ENCODE measurements at places on chromosomes 7 and 10.

DNA sequence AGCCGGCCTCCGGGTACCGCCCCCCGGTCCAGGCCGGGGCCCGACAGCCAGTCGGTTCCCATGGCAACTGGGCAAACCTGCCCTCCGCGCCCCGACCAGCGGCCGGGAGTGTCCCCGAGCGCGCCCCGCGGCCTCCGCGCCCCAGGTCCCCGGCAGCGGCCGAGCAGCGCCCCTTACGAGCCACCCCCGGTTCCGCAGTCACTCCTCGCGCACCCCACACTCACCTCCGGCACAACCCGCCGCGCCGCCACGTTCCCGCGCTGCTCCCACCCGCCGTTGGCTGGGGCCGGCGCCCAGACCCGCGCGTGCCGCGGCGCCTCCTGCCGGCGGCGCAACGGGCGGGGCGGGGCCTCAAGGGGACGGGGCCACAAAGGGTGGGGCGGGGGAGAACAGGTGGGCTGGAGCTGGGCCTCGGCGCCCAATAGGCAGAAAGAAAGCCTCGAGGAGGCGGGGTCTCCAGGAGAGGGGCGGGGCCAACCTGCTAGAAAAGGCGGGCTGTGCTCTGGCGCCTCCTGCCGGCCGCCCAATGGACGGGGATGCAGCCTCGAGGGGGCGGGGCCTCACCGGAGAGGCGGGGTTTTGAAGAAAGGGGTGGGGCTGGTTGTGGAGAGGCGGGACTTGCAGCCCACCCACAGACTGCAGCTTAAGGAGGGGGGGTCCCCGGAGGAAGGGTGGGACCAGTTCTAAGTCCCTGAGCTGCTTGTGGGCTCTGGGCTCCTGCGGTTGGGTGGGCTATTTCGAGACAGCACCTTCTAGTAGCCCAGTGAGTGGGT, at the start of gene RADIL:
Gene RADIL (minus strand): TSS at position 345 of the 773 bp plus-strand sequence. CDS start 5,577 bp downstream, outside the sequence.
- DNase-seq, result no peak

- no peak for DNase-seq
These were observed 89.1 kb downstream of the CUX1 start for GRCh38 chr7:101906291-101907240.

- no peak for DNase-seq
These were observed 1.0 kb upstream of the ENO4 start for GRCh38 chr10:116848032-116848943.

DNA sequence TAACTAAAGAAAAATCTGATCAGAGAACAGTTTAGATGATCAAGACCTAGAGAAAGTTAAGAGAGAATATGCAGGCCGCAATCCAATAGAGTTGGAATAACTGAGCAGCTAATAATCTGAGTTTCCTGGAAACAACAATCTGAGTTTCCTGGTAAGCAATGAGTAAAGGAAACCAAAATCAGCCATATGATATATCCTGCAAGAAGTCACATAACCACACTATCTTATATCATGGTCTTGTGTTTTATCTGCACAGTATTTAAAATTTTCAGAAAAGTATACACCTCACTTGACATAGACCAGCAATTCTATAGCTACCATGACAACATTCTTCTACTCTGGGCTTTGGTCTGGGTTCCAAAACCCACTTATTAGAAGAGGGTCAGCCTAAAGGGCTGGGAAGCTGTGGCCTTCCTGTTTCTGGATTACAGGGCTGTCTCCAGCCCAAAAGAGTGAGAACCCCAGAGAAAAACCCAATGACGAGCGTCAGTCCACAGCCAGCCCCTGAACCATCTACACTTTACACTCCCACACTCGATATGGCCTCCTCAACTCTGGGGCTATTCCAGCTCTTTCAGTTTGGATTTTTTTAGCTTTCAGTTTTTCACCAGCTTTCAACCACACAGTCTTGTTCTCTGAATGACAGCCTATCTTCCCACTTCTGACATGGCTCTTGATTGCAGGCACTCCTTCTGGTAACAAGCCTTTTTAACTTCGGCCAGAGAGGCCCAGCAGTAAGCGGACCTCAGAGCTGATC, 110.4 kb downstream of the GLI3 start:
- no peak for DNase-seq

DNA sequence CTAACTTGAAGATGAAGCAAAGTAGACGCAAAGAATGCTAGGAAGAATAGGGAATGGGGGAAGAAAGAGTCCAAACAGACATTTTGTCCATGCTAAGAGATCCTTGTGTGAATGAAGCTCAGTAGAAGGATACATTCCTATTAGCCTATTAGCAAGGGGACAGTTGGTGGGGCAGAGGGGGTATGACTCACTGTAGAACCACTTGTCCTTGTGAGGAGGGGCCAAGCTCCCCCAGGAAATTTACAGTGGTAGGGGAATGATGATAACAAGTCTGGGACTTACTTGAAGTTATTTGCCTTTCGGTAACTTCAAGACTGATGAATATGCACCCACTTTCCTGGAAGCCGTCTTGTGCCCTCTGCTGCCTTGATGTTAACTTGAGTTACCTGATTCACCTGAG, 17.2 kb upstream of the SYPL1 start:
- no peak for DNase-seq

DNA sequence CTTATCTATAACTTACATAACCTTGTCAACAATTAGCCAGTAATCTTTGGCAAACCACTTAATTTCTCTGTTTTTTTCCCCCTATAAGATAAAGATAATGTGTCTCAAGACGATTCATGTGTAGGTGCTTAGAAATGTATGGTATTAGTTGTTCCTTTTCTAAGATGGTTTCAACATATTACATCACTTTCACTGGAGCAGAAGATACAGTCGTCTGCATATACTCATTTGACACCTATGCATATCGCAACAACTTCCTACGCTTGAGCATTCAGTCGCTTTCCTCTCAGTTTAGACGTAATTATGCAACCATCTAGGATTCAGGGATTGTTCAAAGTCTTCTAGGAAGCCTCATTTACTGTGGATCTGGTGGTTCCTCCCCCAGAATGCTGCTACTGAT, 396.7 kb downstream of the PHTF2 start:
- no peak for DNase-seq

- no peak for DNase-seq
These were observed 655 bp downstream of the KLHL7 start for GRCh38 chr7:23106057-23106822.

DNA sequence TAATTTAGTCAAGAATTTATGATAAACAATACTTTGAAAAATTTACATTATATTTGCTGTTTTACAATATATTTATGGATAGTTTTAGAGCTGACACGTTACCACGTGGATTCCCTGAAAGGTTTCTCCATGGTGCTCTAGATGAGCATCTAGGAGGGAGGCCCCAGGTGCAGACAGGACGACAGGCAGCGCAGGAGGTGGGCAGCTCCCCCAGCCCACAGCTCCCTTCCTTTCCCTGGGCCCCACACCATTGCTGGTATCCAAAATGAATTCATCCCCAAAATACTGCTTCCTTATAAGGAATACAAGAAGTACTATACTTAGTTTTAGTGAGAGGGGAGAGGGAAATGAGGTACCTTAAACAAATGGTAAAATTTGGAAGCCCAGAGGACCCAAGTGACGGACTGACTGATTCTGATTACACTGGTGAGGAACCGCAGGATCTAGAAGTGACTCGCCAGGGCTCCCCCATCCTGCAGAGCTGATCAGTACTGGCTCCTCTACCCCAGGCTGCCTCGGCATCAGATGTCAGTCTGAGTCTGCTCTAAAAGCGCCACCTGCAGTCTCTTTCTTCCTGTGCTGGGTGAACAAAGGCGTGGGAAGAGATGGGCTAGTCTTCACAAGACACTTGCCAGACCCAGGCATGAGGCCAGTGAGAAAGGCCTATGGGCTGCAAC, 89.2 kb downstream of the DLG5 start:
- no peak for DNase-seq

- DNase-seq, result no peak
These were observed 538.5 kb downstream of the HTR7 start for GRCh38 chr10:90319188-90319914.

DNA sequence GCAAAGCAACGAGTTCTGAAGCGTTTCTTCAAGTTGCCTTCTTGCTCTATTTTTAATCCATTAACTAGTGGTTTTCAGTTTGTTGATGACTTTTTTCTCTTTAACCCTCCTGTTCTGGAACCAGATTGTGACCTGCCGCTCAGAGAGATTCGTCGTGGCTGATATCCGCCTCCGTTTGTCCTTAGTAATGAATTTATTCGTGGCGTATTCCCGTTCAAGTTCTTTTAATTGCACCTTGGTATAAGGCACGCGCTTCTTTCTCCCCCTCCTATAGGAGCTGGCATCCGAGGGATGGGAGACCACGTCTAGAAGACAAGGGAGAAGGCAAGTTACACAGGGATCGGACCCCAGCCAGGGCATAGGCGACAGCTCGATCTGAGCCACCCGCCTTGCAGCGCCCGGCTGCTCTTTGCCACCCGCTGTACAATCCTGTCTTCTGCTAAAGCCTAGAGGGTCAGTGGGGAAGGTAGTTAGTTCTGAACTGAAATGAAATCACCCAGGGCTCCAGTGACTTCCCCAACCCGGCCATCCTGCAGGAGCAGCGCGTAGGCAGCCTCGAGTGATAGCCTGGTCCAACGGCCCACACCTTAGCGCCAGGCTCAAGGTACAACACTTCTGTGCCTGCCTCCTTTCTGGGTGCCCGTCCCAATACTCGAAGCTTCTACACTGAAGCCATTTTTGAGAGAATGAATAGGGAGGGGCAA, 1.6 kb downstream of the HOXA13 start:
- no peak for DNase-seq

DNA sequence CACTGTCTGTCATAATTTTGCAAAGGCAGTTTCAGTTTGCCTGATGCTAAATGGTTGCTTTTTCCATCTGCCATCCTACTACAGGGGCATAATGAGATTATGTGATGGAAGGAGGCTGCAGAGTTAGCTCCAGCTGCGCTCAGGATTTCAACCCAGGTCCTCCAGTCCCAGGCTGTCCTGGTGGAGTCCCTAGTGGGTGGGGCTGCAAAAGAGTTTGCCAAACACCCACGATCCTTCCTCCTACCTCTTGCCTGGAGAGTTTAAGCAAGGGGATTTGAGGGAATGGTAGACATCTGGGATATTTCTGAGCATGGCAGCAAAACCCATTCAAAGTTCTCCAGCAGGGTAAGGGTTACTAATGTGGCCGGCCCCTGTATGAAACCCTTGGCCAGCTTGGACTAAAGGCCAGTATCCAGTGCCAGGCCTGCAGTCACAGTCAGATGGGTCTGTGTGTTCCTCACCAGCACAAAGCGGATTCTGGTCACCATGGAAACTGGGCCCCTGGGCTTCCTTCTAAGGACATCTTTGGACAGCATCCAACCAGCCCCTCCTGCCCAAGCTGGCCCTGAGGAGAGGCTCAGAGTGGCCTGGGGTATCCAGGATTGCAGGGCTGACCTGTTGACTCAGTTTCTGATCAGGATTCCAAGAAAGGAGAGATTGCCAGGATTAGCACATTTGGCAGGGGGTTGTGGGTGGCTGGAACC, 42.7 kb upstream of the CHST3 start:
- no peak for DNase-seq

DNA sequence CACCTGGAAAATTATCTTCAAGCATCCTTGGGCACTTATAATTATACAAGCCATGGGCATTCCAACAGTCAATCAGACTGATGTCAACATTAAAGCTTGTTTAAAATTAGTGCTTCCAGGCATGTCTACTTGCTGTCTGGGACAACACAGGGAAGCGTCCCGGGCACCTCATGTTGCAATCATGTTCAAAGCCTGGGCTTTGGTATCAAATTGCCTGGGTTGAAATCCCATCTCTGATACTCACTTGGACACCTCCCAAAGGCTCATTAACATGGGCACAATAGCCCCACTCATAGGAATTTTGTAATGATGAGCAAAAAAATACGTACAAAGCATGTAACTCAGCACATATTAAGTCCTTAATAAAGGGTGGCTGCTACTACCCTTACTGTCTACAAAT, 14.4 kb downstream of the AIFM2 start:
- DNase-seq, result no peak

- DNase-seq, result no peak
These were observed 1028.6 kb downstream of the CNTNAP2 start for GRCh38 chr7:147145194-147145593.

DNA sequence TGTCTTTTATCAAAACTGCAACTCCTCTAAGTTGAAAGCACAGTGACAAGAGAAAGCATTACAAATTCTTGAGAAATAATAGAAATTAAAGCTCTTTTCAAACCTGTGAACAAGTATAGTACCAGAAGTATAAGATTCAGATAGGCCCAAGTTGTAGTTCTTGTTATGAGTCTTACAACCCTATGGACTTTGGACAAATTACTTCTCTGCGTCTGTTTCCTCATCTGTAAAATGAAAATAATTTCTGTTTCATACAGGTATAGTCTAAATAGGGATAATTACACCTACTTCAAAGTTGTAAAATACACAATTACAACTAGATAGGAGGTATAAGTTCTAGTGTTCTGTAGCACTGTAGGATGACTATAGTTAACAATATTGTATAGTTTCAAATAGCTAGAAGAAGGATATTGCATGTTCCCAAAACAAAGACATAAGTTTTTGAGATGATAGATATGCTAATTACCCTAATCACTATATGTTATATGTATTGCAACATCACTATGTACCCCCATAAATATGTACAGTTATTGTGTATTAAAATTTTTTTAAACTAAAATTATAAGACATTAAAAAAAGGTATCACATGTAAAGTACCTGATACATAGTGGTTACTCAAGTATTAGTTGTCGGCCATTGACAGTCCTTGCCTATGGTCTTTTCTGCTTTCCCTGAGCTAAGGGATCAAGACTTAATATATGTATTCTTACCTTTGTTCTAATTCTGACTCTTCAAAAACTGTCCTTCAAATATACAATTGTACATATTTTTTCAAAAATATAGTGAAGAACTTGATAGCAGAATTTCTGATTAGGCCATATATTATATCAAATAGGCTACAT, 1.8 kb upstream of the WASL start:
- no peak for DNase-seq

GRCh38 chr7:112193915-112194502, 12.2 kb downstream of the DOCK4 start:
- no peak for DNase-seq
